ENCODE measurements at places on chromosomes 2 and 18.

DNA sequence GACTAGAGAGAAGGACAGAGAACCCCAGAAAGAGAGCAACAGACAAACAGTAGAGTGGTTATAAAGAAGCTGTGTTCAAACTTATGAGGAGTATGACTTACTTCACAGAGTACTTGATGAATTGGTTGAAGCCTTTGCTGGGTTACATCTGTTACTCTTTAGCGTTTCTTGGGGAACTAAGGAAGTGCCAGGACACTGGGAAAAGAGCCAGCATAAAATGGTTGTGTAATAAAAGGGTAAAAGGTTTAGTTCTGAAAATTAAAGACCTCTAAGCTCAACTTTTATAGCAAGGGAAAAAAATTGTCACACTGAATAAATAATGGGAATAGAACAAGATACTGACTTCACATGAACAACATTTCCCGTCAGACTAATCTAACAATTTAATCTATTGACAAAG lies 17.0 kb upstream of the STAT4 start:
- no peak for DNase-seq

DNA sequence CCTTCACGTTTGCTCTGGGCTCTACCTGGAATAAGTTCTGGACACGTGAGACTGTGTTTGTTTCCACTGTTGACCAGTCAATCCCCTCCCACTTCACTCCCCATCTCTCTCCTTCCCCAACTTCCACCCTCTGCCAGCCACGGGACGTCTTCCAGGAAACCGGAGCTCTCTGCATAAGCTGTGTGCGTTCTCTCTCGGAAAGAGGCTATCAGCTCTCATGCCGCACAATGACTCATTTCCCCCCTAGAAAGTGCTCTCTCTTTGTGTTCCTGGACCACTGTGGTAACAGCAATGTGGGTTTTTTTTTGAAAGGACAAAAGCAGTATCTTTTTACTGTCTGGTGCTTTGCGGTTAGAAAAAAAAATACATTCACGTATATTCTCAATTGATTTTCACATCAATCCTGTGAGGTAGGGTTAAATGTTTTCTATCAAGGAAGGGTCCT lies 10.2 kb downstream of the PROKR1 start:
- DNase-seq, result peak; percentile 66

DNA sequence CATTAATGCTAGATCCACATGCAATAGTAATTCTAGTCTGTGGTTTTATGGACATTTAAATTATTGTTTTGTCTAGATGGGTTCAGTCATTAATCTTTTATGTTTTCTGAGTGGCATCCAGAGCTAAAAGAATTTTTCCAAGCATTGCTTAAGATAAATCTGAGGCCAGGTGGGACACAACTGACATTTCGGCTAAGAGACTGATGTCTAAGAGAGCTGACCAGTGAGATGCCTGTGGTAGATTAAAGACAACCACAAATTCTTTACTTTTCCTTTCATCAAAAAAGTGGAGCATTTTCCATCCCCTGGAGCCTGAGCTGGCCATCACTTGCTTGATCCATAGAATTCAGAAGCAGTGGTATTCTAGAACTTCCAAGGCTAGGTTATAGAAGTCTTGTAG lies 182.2 kb downstream of the NRP2 start:
- no peak for DNase-seq

DNA sequence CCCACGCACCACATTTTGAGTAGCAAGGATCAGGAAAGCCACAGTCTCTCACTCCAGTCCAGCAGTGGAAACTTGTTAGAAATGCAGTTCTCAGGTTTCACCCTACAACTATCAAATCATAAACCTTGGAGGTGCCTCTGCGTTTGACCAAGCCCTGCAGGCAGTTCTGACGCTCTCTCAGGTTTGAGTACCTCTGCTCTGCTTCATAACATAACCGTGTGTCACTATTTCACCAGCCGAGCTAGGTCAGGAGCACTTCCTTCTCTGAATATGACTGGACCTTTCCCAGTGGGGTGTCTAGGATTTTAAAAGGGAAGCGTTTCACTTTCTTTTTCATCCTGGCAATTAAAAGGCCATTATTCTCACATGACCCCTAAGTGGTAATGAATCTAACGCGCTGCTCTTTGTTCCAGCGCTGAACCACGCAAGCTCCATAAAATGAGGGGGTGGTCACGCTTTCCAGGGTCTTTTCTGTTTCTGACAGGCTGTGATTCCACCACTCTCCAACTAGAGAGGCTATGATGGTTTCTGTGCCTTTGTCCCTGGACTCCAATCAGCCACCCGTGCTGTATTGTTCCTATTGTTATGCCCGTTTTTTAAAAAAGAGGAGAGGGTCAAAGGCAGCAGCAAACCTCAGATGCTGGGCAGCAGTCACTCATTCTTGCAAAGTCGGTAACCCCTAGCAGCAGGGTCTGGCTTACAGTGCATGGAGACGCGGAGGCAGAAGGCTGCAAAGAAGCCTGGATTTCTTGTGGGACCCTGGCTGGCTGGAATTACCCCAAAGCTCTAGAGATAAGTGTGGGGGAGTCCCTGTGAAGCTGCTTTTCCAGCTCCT lies 75.2 kb upstream of the CTNNA2 start:
- DNase-seq, result no peak

GRCh38 chr18:27249933-27250332 lies 64.8 kb upstream of the CHST9 start:
- DNase-seq, result no peak

- no peak for DNase-seq
Observed at GRCh38 chr2:120476141-120476540, 130.2 kb downstream of the INHBB start.

GRCh38 chr2:120875431-120875830 lies 139.8 kb downstream of the GLI2 start:
- no peak for DNase-seq

- DNase-seq, result no peak
Observed at GRCh38 chr18:27845897-27846296, 331.0 kb downstream of the CDH2 start.

DNA sequence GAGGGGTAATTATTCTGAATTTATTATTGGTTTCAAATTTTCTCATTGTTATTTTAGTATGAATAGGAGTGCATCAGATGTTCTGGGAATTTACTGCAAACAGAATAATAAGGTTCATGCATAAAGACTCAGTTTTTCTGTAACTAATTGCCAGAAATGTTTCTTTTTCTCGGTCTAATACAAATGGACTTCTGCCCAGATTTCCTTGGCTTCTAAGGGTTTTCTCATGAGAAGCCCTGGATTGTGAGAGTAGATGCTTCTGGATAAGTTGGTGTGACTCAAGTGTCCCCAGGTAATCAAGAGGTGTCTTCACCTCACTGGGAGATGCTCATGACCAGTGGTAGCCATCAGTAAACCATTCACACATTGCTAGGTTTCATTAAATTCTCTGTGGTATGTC lies 78.5 kb downstream of the CCDC85A start:
- DNase-seq, result no peak

DNA sequence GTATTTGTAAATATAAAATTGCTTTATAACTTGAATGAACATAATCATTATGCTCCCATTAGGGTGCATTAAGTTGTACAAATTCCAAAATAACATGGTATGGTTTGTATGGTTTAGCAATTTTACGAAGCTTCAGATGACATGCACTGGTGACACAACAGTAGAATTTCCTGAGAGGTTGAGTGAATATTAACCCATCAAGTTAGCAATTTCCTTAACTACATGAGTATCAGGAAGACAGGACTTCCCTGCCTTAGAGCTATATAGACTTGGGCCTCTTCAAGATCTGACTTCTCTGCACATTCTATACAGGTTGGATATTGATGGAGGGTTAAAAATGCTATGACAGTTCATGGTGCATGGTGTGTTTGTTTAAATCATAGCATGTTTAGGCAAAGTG lies 60.2 kb downstream of the ZC3H6 start:
- no peak for DNase-seq

GRCh38 chr2:15539999-15540398 lies 21.1 kb downstream of the NBAS start:
- DNase-seq, result no peak

DNA sequence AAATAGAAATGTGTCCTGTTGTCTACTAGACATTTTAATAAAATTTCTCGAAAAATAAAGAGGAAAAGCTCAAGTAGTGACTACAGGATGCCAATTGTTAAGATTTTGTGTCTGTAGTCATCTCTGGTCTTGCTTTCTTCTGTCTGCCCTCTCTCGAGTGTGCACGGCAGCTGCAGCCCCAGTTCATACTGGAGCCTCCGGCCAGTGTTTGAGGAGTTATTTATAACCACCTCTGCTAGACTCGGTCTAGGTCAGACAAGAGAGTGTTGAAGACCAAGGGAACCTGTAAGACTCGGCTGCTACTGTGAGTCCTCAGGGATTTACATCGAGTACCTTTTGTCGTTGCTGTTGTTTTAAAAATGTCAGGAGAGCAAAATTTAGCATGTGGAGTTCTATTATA lies 810.1 kb upstream of the POU3F3 start:
- no peak for DNase-seq

DNA sequence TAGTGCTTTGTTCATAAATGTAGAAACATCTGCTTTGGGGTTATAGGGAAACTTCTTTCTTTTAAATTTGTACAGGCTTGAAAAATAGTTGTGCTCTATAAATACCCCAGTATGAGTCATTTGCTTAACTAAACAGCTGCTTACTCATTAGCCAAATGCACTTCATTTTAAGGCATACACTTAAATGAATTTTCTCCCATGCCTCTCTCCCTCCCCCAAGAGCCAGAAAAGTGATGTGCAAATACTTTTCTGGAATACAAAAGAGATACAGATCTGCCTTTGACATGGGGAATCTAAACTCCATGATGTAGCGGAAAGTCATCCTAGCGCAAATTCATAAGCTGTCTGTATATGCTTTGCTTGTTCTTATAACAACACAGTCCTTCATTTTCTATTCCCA lies 469.4 kb downstream of the DLGAP1 start:
- no peak for DNase-seq

DNA sequence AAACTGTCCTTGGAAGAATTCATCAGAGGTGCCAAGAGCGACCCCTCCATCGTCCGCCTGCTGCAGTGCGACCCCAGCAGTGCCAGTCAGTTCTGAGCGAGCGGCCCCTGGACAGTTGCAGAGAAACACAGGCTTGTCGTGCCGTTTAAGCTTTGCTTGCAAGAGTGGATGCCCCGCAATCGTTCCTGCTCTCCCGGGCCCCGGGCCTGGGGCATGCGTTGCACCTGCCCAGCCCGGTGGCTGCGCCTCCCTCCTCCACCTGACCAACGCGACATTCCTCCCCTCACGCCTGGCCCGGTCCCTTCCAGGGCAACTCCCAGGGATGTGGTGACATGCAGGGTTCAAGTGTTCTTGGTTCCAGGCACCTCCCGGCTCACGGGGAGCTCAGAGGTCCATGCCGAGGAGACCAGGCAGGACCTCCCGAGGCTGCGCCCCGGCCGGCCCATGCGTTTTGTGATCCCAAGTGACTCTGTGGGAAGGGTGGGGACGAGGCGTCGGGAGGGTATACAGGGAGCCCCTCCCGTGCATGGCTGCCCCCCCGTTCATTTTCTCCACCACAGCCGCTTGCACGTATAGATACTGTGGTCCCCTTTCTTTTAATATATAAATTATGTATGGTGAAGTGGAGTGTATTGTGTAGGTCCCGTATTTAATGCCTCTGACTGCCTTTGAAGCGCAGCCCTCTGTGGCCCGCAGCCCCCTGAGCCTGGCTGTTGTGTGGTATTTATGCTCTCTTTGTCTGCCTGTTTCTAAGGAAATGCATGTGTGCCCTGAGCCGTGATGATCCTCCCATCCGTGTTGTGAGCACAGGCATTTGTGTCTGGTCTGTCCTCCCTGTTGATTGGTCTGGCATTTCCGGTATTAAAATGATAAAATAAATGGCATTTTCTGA lies 21.2 kb downstream of the ODC1 start:
- no peak for DNase-seq

DNA sequence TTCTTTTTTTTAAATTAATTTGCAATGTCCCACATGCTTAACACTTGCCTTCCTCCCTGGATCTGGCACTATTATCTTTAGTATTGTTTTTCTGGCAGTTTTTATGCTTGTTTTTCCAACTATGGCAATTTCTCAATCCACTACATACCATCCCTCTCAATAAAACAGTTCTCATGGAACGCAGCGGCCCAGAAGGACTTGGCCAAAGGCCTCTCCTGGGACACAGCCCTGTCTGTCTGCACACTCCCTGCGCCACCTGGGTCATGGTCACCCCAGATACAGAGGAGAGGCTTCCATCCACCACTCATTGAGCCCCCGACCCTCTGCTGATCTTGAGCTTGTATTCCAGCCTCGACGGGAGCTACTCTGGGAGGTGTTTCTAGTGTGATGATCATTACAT lies 91.2 kb downstream of the TWIST2 start:
- no peak for DNase-seq

GRCh38 chr2:67650291-67651133 lies 253.4 kb downstream of the ETAA1 start:
- DNase-seq, result peak; percentile 17

All from NK-92 treated with Interleukin-12 subunit alpha and Interleukin-12 subunit beta, amount 100 ng/mL, for 24 hours (cell line).